ENCODE measurements at places on chromosomes 4 and X.
A peak's percentile ranks its signal among the peaks of the same experiment; 100 is the strongest.

DNA sequence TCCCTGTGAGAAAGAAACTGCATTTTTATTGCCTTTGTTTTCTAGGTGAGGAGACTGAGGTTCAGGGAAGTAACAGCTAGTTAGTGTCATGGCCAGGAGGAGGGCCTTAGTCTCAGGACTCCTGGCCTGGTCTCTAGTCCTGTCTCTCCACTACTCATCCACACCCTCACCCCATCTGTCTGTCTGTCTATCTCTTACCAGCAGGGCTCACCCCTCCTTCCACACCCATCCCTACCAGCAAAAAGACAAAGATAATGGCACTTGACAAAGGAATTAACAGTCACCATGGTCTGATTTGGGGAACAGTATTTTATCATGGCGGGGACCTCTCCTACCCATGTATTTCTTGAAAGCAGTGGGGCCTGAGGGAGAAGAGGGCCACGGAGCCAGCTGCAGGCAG lies 125.8 kb downstream of the REPS2 start:
- no peak for DNase-seq

- no peak for DNase-seq
Measured at GRCh38 chrX:68438575-68438974, 5.3 kb upstream of the OPHN1 start.

DNA sequence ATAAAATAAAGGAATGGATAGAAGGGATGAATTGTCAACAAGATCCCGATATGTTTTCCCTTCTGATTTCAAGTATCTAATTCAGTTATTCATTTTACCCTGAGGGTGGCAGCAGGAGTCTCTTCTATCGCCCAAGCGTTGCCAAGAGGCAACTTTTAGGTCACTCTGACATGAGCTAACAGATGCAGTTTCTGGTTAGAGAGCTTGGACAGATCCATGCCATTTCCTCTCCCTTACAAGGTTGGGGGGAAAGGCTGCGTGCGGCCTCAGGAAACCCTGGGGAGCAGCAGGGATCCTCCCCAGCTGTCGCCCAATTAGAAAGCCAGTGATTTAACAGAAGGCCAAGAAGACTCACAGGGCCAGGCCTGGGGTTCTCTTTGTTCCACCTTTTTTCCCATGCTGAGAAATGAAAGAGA lies 35.3 kb upstream of the WAS start:
- peak; percentile 29 for DNase-seq

- peak; percentile 16 for DNase-seq
Measured at GRCh38 chr4:109294006-109294405, 8.5 kb downstream of the COL25A1 start.

All from activated naive CD4-positive, alpha-beta T cell treated with anti-CD3 and anti-CD28 coated beads, Interleukin-2, amount 50 U/mL, for 16 hours (primary cell).